Left ventricle myocardium inferior (tissue), 1 donor: ENCODE measurements at places on chromosomes 16 and 17.

- DNase-seq: no peak
These were observed 9.4 kb upstream of the MEOX1 start for GRCh38 chr17:43671031-43671692.

GRCh38 chr16:85451641-85452363 is 161.3 kb upstream of the GSE1 start:
- no peak for DNase-seq

DNA sequence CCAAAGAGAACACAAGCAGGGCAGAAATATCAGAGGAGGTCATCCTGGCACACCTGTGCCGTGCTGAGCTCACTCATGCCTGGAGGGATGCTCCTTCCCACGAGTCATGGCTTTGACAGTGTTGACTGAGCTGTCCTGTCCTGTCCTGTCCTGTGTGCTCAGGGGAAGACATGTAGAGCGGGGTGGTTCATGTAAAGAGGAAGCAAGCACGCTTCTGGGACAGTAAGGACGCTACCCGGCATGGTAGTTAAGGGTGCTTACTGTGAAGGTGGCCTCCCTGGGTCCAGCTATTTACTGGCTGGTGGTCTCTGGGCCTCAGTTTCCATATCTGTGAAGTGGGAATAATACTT is 398 bp downstream of the LGALS9 start:
- DNase-seq: no peak

GRCh38 chr17:48299760-48300159 is 130.3 kb downstream of the SKAP1 start:
- DNase-seq: no peak

DNA sequence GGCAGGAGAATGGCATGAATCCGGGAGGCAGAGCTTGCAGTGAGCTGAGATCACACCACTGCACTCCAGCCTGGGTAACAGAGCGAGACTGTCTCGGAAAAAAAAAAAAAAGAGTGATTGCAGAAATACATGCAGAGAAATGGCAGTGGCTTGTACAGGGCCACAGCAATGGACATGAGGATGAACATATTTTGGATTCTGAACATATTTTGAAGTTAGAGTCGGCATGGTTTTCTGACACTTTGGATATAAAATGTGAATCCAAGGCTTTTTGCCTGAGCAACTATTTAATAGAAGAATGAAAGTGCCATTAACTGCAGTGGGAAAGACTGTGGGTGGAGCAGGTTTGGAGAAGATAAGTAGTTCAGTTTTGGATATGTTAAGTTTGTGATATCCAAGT is 35.8 kb downstream of the CPD start:
- no peak for DNase-seq

DNA sequence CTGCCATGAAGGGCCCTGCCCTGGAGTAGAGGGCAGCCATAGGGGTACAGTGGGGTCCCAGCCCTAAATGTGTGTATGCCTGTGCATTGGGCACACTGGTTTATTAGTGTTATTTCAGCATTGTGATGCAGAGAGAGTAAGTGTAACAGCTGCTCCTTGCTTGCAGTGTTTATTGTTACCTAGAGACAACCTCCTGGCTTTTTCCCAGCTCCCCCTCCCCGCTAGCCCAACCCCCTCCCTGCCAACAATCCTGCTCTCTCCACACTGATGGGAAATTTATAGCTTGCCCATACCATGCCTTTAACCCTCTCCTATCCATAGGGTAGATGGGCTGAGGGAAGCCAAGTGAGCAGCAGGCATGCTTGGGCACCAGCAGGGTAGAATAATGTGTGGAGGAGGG is 51.3 kb downstream of the NEUROD2 start:
- no peak for DNase-seq
